ENCODE measurements at places on chromosomes 3 and 15. TPM values are rescaled to one million over a fixed set of nuclear protein-coding genes. Genes with fewer than 3 reads are reported as not detected.

DNA sequence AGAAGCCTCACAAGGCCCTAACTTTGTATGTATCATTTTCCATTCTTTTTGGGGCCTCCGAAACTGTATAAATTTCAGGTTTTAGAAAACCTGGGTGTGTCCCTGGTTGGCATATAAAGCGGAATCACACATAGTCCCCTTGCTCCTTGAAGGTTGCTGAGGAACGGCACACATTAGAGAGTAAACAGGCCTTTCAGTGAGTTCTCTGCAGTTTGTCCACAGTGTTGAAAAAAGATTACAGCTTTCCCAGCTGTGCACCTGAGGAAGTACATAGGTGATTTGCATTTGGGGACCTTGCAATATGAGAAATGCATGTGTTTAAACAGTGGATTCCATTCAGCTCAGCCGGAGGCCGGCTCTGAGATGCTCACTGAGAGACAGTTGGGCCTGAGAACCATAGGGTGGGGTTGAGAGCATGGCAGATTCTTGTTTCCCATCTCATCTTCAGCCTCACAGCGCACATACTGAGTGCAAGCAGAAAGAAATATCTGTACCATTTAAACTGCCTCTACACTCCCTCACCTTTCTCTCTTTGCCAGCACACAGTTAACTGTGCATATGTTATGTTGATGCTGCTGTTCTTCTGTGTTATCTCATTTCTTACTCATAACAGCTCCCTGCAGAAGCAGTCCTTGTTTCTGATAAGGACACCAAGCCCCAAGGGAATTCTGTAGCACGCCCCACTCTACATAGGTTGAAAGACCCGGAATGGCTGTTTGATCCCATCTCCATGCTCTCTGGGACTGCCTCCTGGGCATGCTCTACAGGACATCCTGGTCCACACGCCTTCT lies 60.4 kb downstream of the BOC start:
- no peak overlapping the region for H3K4me3 ChIP-seq
- H3K4me1 ChIP-seq: peaks cover 5% of the 10 kb centered on the region
- H3K27me3 ChIP-seq: no peaks in the 10 kb centered on the region
- H3K36me3 ChIP-seq: no peaks in the 10 kb centered on the region
- no peak overlapping the region for H3K27ac ChIP-seq

DNA sequence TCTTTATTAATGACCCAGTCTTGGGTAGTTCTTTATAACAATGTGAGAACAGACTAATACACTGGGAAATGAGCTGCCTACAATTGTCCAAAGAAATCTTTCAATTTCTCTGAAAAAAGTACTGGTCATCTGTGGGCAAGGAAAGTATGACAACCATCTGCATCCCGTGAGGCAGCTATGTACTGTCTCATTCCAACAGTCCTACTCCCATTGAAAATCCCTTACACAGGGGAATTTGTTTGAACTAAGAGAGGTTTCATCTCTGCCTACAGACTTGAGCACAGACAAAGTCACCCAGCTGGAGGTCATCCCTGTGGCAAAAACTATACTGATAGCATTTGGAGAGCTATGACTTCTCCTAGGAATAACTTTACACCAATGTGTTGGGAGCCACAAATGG lies 27.1 kb downstream of the SHC4 start:
- peaks cover 7% of the 10 kb centered on the region for H3K4me1 ChIP-seq
- DNase-seq: no peak
- peaks cover 35% of the 10 kb centered on the region for H3K27me3 ChIP-seq
- no peak overlapping the region for H3K27ac ChIP-seq

GRCh38 chr15:62931650-62932049 lies 110.9 kb upstream of the TPM1 start:
- peaks cover 24% of the 10 kb centered on the region for H3K27me3 ChIP-seq
- H3K27ac ChIP-seq: no peak overlapping the region
- H3K36me3 ChIP-seq: no peaks in the 10 kb centered on the region
- no peak overlapping the region for H3K4me3 ChIP-seq
- DNase-seq: no peak

GRCh38 chr3:8336456-8336855 lies 165.2 kb upstream of the LMCD1 start:
- peak; percentile 29 for DNase-seq
- no peak overlapping the region for H3K4me3 ChIP-seq
- H3K36me3 ChIP-seq: no peaks in the 10 kb centered on the region
- H3K4me1 ChIP-seq: no peaks in the 10 kb centered on the region

DNA sequence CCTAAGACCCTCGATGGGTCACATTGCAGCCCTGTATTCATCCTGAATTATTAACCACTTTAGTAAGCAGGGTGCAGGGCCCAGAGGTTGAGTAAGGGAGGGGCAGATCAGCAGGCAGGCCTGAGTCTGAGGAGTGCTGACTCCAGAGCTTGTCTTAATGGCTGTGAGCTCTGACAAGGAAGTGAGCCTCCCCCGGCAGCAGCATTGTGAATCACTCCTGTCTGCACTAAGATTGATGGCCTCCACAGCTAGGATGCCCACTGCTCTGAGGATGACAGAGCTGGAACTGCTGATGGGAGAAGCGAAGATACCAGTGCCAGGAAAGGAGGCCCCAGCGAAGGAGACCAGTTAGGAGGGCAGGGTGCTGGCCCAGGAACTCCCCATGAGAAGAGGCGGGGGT lies 46.5 kb upstream of the CCDC174 start:
- H3K27me3 ChIP-seq: peaks cover 50% of the 10 kb centered on the region
- no peak for DNase-seq
- no peak overlapping the region for H3K27ac ChIP-seq
- no peaks in the 10 kb centered on the region for H3K36me3 ChIP-seq

- H3K27ac ChIP-seq: no peak overlapping the region
- no peaks in the 10 kb centered on the region for H3K4me1 ChIP-seq
- peaks cover 3% of the 10 kb centered on the region for H3K27me3 ChIP-seq
These were observed 18.1 kb downstream of the MCF2L2 start for GRCh38 chr3:183410280-183410679.

DNA sequence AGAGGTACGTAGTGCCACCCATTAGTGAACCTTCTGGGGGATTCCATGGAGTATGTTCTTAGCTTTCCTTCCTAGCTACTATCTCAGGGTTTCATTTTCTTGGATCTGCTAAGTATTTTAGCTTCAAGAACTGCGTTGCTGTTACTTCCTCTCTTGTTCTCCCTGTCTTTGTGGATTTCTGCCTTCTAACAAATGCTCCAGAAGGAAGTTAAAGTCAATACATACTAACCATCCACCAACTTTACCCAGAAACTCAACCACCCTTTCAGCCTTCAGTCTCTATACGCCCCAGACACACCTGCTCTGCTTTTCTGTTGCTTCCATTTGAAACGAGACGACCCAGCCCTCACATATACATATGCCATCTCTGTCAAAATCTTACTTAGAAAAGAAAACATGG lies 2.4 kb upstream of the KLF13 start:
- peaks cover 8% of the 10 kb centered on the region for H3K36me3 ChIP-seq
- peak overlapping the region; percentile 29 for H3K27ac ChIP-seq
- H3K27me3 ChIP-seq: no peaks in the 10 kb centered on the region

GRCh38 chr3:114861666-114862065 lies 285.4 kb downstream of the ZBTB20 start:
- H3K27me3 ChIP-seq: no peaks in the 10 kb centered on the region
- no peak for DNase-seq
- H3K27ac ChIP-seq: no peak overlapping the region
- H3K36me3 ChIP-seq: no peaks in the 10 kb centered on the region
- peaks cover 34% of the 10 kb centered on the region for H3K4me1 ChIP-seq
- H3K4me3 ChIP-seq: no peak overlapping the region

GRCh38 chr3:189838291-189838690 lies 207.1 kb downstream of the TP63 start:
- no peaks in the 10 kb centered on the region for H3K36me3 ChIP-seq
- DNase-seq: no peak
- H3K4me1 ChIP-seq: peaks cover 30% of the 10 kb centered on the region
- no peak overlapping the region for H3K27ac ChIP-seq
- H3K4me3 ChIP-seq: no peak overlapping the region
- H3K27me3 ChIP-seq: peaks cover 11% of the 10 kb centered on the region

- H3K4me1 ChIP-seq: peaks cover 4% of the 10 kb centered on the region
- no peaks in the 10 kb centered on the region for H3K36me3 ChIP-seq
- H3K27ac ChIP-seq: no peak overlapping the region
- H3K4me3 ChIP-seq: no peak overlapping the region
These were observed 145.4 kb downstream of the NUP210 start for GRCh38 chr3:13274551-13275332.

NR1I2 gene
- 0.27 TPM for total RNA-seq

CCDC39 gene
- total RNA-seq: not detected

All from activated CD4-positive, alpha-beta T cell treated with anti-CD3 and anti-CD28 coated beads for 36 hours (primary cell).